ENCODE measurements at places on chromosomes 5 and 9. TPM values are rescaled to one million over a fixed set of nuclear protein-coding genes. Genes with fewer than 3 reads are reported as not detected.

DNA sequence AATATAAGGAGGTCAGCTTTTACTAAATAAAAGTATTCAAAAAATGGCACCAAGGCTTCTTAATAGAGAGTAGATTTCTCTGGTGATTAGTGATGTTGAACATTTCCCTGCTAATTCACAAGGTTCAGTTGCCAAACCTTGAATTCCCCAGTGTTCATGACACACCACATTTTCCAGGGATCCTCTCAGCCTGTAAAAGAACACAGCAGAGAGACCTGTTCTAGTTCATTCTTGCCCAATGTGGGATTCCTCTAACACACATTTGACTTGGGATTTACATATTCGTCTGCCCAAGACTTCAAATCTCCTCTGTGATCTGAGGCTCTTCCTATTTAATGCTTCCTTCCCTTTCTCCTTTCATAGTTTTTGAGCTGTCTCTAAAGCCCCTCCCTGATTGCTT, 273.2 kb upstream of the CDH9 start:
- DNase-seq = no peak

DNA sequence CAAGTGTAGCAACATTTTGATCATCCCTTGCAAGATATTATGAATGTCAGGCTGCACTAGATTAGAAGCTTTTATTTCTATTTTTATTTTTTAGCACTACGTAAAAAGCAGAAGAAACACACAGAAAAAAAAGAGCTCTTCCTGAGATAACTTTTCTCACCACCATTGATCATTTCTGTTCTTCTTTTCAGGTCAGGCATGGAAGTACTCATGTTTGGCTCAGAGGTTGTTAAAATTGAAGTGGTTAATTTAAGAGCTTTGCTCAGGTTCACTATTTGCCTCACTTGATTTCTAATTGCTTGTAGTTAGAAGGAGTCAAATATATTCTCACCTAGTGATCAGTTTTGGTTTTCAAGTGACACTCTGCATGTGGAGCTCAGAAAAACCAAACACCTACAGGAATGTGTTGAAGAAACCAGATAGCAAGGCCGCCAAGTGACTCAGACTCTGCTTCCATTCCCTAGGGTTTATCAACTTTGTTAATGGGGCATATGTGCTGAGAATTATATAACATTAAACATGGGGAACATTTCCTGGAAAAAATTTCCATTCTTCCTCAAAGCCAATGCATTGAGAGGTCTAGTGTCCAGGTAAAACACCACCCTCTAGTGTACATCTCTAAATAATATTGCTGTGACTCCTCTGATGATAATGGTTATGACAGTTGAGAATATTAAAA, 679.8 kb downstream of the CETN3 start:
- no peak for DNase-seq

Gene GRK6
- total RNA-seq = 16.2 TPM

Gene PCDHA4
- 17.2 TPM for total RNA-seq

Gene AMBP
- not detected for total RNA-seq

Gene ADAMTS13
- total RNA-seq = 2.9 TPM
